ENCODE measurements at places on chromosomes 12 and 14.
A peak's percentile ranks its signal among the peaks of the same experiment; 100 is the strongest.

GRCh38 chr14:60514741-60515491, 6.0 kb downstream of the SIX6 start:
- DNase-seq, result no peak

DNA sequence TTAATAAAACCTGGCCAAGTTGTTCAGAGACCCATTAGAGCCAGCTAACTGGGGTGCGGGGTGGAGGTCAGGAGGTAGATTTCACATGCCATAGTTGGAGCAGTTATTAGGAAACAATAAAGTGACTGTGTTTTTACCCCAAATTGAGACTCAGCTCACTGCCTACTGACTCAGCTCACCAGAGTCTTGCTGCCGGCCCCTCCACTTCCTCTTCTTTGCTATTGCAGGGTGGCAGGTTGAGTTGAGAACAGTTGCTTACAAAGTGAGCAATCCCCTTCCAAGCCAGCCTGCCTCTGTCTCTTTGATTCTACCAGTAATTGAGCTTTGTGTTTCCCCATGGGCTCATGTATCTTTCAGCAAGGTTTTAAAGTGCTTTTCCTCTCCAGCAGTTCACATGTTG, 12.9 kb downstream of the ST8SIA1 start:
- no peak for DNase-seq

DNA sequence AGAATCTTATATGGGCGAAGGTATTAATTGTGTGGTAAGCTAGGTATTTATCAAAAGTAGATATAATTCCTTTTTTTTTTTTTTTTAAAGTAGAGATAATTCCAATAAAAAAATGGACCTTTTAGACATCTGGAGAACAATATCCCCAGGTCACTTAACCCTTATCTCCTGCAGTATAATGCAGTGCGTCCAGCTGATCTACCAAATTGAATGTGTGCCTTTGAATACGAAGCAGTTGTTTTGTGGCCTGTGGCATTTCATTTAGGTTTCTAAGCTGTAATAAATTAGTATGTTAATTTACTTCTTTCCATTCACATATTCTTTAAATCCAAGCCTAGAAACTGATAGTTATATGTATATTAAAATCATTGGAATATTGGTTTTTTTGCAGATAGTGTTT, 3.1 kb downstream of the FUT8 start:
- no peak for DNase-seq

DNA sequence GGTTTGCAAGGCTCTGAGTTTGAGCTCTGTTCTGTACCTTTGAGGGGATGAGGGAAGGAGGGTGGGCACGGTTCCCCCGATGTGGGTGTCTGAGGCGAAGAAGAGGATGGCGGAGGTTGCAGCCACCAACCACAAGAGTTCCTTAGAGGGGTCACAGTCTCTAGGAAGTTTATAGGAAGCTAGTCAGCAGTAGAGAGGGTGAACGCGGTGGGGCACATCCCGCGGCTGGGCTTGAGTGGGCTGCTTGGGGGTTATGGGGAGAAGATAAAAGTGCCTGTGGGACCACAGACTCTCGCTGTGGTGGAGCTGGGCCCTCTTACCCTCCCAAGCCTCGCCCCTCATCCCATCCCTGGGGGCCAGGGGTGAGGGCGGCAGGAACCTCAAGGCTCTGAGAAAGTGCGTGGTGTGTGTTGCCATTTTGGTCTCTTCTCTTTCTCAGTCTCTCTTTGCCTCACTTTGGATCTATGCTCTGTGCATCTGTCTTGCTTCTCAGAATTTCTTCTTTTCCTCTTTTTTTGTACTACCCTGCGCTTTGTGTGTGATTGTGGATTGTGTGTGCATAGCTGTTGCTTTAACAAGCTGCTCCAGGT, 2.7 kb downstream of the CD4 start:
- DNase-seq, result no peak

- no peak for DNase-seq
These were observed 49.6 kb upstream of the IFNG-AS1 start for GRCh38 chr12:67939611-67940010.

DNA sequence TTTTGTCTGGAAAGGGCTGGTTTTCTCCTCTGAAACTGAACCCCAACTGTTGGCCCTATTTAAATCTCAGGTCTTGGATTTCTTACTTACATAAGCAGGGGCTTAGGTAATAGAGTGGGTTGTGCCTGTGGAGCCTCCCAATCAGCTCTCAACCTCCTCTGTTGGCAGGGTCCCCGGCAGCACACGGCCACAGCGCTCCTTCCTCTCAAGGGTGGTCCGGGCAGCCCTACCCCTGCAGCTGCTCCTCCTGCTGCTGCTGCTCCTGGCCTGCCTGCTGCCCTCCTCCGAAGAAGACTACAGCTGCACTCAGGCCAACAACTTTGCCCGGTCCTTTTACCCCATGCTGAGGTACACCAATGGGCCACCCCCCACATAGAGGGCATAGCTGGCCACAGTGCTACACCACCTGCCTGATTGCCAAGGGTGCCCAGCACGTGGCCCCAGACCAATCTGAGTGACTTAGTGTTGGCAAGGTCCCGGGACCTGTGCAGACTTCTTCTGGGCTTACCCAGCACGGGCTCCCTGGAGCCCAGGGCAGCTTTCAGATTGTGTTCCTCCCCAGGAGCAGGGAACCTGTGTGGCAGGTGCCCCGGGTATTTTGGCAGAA, 68.9 kb downstream of the ESR2 start:
- no peak for DNase-seq

- DNase-seq, result no peak
These were observed 7.1 kb upstream of the KICS2 start for GRCh38 chr12:64229240-64229639.

DNA sequence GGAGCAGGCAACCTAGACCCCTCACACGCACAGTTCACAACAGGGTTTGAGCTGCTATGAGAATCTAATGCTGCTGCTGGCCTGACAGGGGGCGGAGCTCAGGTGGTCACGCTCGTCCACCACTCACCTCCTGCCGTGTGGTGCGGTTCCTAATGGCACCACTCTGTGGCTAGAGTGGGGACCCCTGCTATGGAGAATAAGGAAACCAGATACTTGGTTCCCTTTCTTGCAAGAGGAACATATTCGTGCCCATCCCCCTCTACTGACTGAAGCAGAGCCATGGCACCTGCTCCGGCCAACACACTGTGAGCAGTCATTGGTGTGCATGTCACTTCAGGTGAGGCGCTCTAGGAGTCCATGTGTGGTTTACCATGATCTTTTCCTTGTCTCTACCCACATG, 30.4 kb upstream of the RIMBP2 start:
- DNase-seq, result no peak

DNA sequence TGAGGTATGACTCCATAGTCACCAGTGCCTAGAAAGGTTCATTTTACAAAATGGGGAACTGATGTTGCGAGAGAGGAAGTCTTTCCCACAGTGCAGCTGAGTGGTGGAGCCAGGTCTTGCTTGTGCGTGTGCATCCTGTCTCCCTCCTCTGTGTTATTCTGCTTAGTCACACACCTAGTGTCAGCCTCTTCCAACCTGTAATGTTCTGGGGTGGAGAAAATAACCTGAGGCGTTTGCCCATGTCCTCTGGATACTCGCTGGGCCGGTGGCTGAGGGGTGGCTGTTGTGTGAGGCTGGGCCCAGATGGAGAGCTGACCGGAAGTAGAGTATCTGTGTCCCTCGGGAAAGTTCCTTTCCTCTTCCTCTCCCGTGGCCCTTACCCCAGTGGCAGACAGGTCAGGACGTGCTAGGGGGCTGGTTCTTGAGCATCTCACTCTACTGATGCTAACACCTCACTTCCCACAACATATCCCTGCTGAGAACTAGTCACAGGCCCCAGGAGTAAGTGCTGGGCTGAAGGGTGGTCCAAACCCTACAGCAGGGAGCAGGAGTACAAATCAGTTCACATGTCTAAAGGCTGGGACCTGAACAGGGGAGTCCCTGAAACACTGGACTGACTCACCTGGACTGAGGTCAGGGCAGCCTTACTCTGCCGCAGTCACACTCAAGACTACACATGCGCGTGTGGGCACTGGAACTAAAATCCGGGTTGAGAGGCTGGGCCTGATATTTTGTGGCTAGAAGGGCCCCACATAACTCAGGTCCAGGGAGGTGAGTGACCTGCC, 7.0 kb downstream of the MLF2 start:
- no peak for DNase-seq

GRCh38 chr14:73713803-73714655, at the start of gene PNMA1:
Gene PNMA1, minus strand, starts transcription at chr14:73714384. Its CDS starts 745 bp downstream, at chr14:73713639.
- peak; percentile 82 for DNase-seq

DNA sequence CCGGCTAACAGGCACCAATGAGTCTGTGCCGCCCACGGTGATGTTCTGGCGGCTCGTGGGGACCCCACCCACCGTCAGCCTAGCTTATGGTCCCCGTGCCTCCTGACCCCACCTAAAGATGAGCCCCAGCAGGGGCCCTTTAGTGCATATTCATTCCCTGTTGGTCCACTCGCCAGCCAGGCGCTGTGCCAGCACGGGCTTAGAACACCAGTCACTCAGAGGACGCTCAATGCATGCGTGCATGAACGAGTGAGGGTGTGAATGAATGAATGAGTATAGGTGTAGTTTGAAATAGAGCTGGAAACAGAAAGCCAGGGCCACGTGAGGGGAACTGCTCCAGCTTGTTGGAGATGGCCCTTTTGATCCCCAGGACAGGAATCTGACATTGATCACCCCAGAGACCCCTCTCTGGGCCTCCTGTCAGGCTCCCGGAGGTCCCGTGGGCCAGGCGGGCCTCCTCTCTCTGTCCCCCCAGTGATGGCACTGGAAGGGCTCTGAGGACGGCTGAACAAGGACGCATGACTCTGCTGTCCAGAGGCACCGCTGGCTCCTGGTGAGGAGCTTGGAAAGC, 193.9 kb upstream of the C14orf180 start:
- DNase-seq, result no peak

GRCh38 chr12:131830335-131830913, 2.2 kb downstream of the MMP17 start:
- no peak for DNase-seq

GRCh38 chr12:11891754-11892386, 178.9 kb upstream of the BCL2L14 start:
- DNase-seq, result no peak

GRCh38 chr12:53935383-53936341, 3.0 kb upstream of the HOXC13 start:
- DNase-seq, result no peak

DNA sequence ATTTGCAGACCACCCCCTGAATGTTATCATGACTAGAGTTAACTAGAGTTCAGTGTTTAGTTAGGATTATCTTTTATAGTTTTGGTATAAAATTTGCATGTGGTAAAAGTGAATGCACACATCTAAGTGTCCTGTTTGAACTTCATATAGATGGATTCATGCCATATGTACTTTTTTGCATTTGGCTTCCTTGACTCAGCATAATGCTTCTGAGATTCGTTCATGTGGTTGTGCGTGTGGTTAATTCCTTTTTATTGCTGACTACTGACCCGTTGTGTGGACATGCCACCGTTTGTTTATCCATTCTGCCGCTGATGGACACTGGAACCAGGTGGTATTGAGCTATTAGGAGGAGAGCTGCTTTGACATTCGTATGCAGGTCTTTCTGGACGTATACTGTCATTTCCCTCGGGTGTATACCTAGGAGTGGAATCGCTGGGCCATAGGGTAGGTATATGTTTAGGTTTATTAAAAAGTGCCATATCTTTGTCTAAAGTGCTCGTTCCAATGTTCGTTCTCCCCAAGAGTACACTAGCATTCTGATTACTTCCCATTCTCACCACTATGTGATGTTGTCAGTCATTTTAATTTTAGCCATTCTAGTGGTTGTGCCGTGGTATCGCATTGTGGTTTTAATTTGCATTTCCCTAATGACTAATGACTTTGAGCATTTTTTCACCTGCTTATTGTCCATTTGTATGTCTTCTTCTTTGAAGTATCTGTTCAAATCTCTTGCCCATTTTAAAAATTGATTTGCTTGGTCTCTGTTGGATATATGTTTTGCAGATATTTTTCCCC, 37.7 kb downstream of the RIN3 start:
- no peak for DNase-seq

DNA sequence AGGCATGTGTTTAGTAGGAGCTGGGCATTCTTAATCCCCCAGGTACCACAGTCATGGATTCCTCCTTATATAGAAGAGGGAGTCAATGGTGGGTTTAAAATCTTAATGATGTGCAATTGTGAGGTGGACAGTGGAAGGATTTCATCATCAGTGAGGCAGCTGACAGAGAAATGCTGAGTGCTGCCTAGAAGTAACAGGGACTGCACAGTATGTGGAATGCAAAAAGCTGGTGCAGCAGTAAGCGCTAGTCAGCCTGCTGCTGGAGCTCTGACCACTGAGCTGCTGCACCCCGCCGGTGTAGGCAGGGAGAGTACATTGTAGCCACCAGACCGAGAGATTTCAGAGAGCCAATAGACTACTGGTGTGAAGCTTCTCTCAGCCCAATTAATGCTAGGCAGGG, 80.5 kb upstream of the DACT1 start:
- no peak for DNase-seq

All from activated gamma-delta T cell treated with Interleukin-2 at 50 U/mL for 16 hours (primary cell).